ENCODE measurements at places on chromosomes 2 and 18. TPM values are rescaled to one million over a fixed set of nuclear protein-coding genes. Genes with fewer than 3 reads are reported as not detected.
A peak's percentile ranks its signal among the peaks of the same experiment; 100 is the strongest.

Gene SERPINB10
- total RNA-seq: not detected

Gene SLC35G4
- total RNA-seq: not detected

Gene FNDC4
- not detected for total RNA-seq

Gene ACKR3
- total RNA-seq: 6.2 TPM

Gene FRZB
- total RNA-seq: not detected

DNA sequence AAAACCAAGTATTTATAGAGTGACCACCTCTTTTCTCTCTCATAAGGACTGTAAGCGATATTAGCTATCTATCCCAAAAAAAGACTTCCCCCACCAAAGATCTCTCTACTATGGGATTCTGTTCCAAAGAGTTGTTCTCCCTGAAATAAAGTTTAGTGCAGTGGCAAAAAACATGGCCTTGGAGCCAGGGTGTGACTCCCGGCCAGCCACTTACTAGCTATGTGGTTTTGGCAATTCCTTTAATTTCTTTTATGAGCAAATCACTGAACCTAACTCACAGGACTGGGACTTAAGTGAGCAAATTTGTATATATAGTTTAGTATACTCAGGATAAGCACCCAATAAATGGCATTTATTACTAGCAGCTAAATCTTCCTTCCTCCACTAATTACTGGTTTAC, 42.6 kb downstream of the SESTD1 start:
- DNase-seq: no peak
- H3K4me1 ChIP-seq: no peaks in the 10 kb centered on the region
- H3K27me3 ChIP-seq: no peaks in the 10 kb centered on the region
- H3K4me3 ChIP-seq: no peak overlapping the region
- no peaks in the 10 kb centered on the region for H3K36me3 ChIP-seq

- H3K4me3 ChIP-seq: no peak overlapping the region
- H3K27me3 ChIP-seq: no peaks in the 10 kb centered on the region
- H3K4me1 ChIP-seq: no peaks in the 10 kb centered on the region
Observed at GRCh38 chr2:37912056-37912455, 13.0 kb upstream of the RMDN2 start.

DNA sequence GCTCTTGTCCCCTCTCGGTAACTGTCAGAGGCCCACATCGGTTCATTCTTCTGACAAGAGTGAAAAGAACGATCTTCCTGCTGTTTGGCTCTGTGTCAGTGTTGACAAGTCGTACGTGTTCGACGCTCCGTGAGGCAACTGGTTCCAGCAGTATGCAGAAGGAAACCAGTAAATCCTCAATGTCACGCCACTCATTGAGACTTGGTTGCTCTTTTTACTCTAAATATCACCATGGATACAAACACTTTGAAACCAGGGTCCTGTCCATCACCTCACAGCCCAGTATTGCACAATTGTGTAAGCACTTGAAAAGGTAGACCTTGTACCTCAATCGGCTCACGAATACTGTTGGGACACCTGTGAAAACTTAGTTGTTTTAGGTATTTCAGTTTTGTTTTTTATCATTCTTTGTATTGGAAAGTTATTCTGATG, 136.4 kb downstream of the ZNF407 start:
- no peaks in the 10 kb centered on the region for H3K4me1 ChIP-seq
- DNase-seq: no peak
- H3K36me3 ChIP-seq: no peaks in the 10 kb centered on the region
- H3K27ac ChIP-seq: no peak overlapping the region
- H3K4me3 ChIP-seq: no peak overlapping the region

GRCh38 chr18:48171490-48172188, 237.5 kb downstream of the ZBTB7C start:
- H3K4me3 ChIP-seq: no peak overlapping the region
- no peaks in the 10 kb centered on the region for H3K4me1 ChIP-seq
- no peak for DNase-seq
- no peak overlapping the region for H3K27ac ChIP-seq
- H3K36me3 ChIP-seq: no peaks in the 10 kb centered on the region

GRCh38 chr2:96727431-96727830, 12.4 kb downstream of the LMAN2L start:
- no peak for DNase-seq
- no peak overlapping the region for H3K4me3 ChIP-seq
- no peaks in the 10 kb centered on the region for H3K36me3 ChIP-seq
- H3K27ac ChIP-seq: no peak overlapping the region
- no peaks in the 10 kb centered on the region for H3K4me1 ChIP-seq

GRCh38 chr2:148978706-148979105, 59.8 kb upstream of the LYPD6B start:
- no peak overlapping the region for H3K4me3 ChIP-seq
- no peak for DNase-seq
- H3K27me3 ChIP-seq: no peaks in the 10 kb centered on the region
- H3K27ac ChIP-seq: no peak overlapping the region
- H3K36me3 ChIP-seq: no peaks in the 10 kb centered on the region

DNA sequence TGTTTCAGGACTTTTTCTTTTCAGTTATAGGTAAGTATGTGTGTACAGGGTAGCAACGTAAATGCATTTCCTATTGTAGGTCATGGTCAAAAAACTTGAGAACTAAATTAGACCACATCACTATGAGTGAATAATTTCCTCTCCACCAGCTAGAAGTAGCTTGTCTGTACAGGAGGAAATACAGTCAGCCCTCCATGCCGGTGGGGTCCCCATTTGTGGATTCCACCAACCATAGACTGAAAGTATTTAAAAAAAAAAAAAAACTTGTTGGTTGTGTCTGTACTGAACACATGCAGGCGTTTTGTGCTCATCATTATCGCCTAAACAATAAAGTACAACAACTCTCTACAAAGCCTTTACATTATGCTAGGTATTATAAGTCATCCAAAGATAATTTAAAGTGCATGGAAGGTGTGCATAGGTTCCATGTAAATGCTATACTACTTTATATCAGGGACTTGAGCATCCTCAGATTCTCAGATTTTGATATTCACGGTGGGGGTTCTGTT, 94.2 kb upstream of the NDUFV2 start:
- no peaks in the 10 kb centered on the region for H3K27me3 ChIP-seq
- H3K4me1 ChIP-seq: no peaks in the 10 kb centered on the region
- no peak for DNase-seq
- H3K27ac ChIP-seq: no peak overlapping the region
- H3K4me3 ChIP-seq: no peak overlapping the region
- no peaks in the 10 kb centered on the region for H3K36me3 ChIP-seq

- no peaks in the 10 kb centered on the region for H3K27me3 ChIP-seq
- no peak overlapping the region for H3K27ac ChIP-seq
- H3K36me3 ChIP-seq: no peaks in the 10 kb centered on the region
- DNase-seq: no peak
Observed at GRCh38 chr2:119393971-119394748, 27.4 kb downstream of the DBI start.

- H3K27me3 ChIP-seq: no peaks in the 10 kb centered on the region
- H3K4me1 ChIP-seq: no peaks in the 10 kb centered on the region
- no peak overlapping the region for H3K4me3 ChIP-seq
- H3K27ac ChIP-seq: no peak overlapping the region
- no peaks in the 10 kb centered on the region for H3K36me3 ChIP-seq
- DNase-seq: peak; percentile 4
Observed at GRCh38 chr2:240962300-240963064, 35.9 kb upstream of the SNED1 start.

DNA sequence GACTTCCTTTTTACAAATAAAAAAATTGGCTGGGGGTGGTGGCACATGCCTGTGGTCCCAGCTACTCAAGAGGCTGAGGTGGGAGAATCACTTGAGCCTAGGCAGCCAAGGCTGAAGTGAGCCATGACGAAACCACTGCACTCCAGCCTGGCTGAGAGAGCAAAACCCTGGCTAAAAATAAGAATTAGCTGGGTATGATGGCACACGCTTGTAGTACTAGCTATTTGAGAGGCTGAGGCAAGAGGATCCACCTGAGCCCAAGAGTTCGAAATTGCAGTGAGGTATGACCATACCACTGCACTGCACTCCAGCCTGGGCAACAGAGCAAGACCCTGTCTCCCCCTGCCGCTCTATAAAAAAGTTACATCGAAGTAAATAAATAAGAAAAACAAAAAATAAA, 33.7 kb downstream of the GFPT1 start:
- DNase-seq: no peak
- no peak overlapping the region for H3K27ac ChIP-seq
- no peaks in the 10 kb centered on the region for H3K27me3 ChIP-seq
- H3K36me3 ChIP-seq: peaks cover 54% of the 10 kb centered on the region
- no peaks in the 10 kb centered on the region for H3K4me1 ChIP-seq

GRCh38 chr2:26072925-26073768, 39.3 kb downstream of the RAB10 start:
- no peak overlapping the region for H3K27ac ChIP-seq
- H3K27me3 ChIP-seq: no peaks in the 10 kb centered on the region
- no peak for DNase-seq
- peaks cover 10% of the 10 kb centered on the region for H3K4me1 ChIP-seq
- H3K4me3 ChIP-seq: no peak overlapping the region

DNA sequence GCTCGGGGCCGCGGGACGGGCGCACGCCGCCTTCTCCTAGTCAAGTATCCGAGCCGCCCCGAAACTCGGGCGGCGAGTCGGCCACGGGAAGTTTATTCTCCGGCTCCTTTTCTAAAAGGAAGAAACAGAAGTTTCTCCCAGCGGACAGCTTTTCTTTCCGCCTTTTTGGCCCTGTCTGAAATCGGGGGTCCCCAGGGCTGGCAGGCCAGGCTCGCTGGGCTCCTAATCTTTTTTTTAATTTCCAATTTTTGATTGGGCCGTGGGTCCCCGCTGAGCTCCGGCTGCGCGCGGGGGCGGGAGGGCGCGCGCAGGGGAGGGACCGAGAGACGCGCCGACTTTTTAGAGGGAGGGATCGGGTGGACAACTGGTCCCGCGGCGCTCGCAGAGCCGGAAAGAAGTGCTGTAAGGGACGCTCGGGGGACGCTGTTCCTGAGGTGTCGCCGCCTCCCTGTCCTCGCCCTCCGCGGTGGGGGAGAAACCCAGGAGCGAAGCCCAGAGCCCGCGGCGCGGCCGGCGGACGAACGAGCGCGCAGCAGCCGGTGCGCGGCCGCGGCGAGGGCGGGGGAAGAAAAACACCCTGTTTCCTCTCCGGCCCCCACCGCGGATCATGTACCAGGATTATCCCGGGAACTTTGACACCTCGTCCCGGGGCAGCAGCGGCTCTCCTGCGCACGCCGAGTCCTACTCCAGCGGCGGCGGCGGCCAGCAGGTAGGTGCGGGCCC, 617 bp downstream of the FOSL2 start:
- peaks cover 4% of the 10 kb centered on the region for H3K36me3 ChIP-seq
- H3K27ac ChIP-seq: peak overlapping the region; percentile 88
- no peaks in the 10 kb centered on the region for H3K27me3 ChIP-seq
- peak; percentile 41 for DNase-seq
- H3K4me3 ChIP-seq: peak overlapping the region; percentile 78

DNA sequence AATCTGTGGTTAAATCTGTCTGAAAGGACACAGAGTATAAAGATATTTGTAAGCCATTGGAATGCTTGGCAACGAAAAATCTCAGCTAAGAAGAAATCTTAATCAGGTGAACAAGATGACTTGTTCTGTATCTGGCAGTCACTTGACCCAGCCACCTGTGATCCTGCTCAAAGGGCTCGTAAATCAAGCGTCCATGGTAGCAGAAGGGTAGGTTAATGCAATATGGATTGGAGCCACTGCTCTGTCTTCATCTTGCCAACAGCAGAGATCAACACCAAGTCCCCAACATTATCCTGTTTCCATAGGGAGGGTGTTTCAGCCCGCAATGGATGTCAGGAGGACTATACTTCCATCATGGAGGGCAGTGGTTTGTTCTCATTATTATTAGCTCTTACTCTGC, 378.4 kb downstream of the CDH7 start:
- no peaks in the 10 kb centered on the region for H3K27me3 ChIP-seq
- H3K4me1 ChIP-seq: no peaks in the 10 kb centered on the region
- no peak overlapping the region for H3K27ac ChIP-seq
- no peaks in the 10 kb centered on the region for H3K36me3 ChIP-seq

GRCh38 chr2:191666226-191666625, 11.7 kb upstream of the NABP1 start:
- no peaks in the 10 kb centered on the region for H3K36me3 ChIP-seq
- H3K4me3 ChIP-seq: no peak overlapping the region
- no peak for DNase-seq
- H3K27me3 ChIP-seq: no peaks in the 10 kb centered on the region
- H3K4me1 ChIP-seq: no peaks in the 10 kb centered on the region
- no peak overlapping the region for H3K27ac ChIP-seq

GRCh38 chr2:240968731-240969624, 29.4 kb upstream of the SNED1 start:
- no peaks in the 10 kb centered on the region for H3K4me1 ChIP-seq
- H3K27ac ChIP-seq: no peak overlapping the region
- H3K36me3 ChIP-seq: no peaks in the 10 kb centered on the region

- H3K4me3 ChIP-seq: no peak overlapping the region
- H3K36me3 ChIP-seq: no peaks in the 10 kb centered on the region
- DNase-seq: no peak
- H3K4me1 ChIP-seq: peaks cover 7% of the 10 kb centered on the region
- H3K27ac ChIP-seq: no peak overlapping the region
- H3K27me3 ChIP-seq: no peaks in the 10 kb centered on the region
Observed at GRCh38 chr18:35055726-35056125, 14.5 kb downstream of the MAPRE2 start.

GRCh38 chr2:73291461-73292315, 1.7 kb downstream of the EGR4 start:
- peaks cover 11% of the 10 kb centered on the region for H3K27me3 ChIP-seq
- DNase-seq: no peak
- peaks cover 18% of the 10 kb centered on the region for H3K4me1 ChIP-seq
- no peak overlapping the region for H3K27ac ChIP-seq
- no peaks in the 10 kb centered on the region for H3K36me3 ChIP-seq
- peak overlapping the region; percentile 25 for H3K4me3 ChIP-seq

- H3K4me3 ChIP-seq: no peak overlapping the region
- no peaks in the 10 kb centered on the region for H3K4me1 ChIP-seq
- no peak overlapping the region for H3K27ac ChIP-seq
- no peak for DNase-seq
Observed at GRCh38 chr2:129751409-129751808, 228.1 kb upstream of the RAB6C start.

- no peaks in the 10 kb centered on the region for H3K36me3 ChIP-seq
- no peak for DNase-seq
- no peak overlapping the region for H3K4me3 ChIP-seq
- no peak overlapping the region for H3K27ac ChIP-seq
- H3K27me3 ChIP-seq: no peaks in the 10 kb centered on the region
- H3K4me1 ChIP-seq: no peaks in the 10 kb centered on the region
Observed at GRCh38 chr2:26649992-26650712, 9.0 kb upstream of the CIB4 start.

DNA sequence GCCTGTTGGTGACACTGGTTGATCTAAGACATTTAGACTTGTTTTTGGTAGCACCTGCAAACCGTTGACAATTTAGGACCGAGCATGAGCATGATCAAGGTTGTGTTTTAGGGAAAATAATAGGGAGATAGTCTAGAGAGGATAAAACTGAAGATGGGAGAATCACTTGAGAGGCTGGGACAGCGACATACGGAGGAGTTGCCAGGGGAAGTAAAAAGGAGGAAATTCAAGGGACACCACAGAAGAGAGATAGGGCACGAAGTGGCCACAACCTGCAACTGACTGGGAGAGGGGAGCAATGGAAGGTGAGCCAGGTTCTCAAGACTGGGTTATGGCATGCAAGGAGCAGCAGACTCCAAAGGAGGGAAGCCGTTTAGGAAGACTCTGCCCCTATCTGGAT, 1.4 kb upstream of the ATP8B1 start:
- H3K4me1 ChIP-seq: no peaks in the 10 kb centered on the region
- peaks cover 4% of the 10 kb centered on the region for H3K27me3 ChIP-seq
- no peak overlapping the region for H3K4me3 ChIP-seq
- H3K27ac ChIP-seq: no peak overlapping the region
- H3K36me3 ChIP-seq: no peaks in the 10 kb centered on the region
- no peak for DNase-seq

Data from naive thymus-derived CD4-positive, alpha-beta T cell (primary cell).